ENCODE measurements at places on chromosomes 1 and 21. TPM values are rescaled to one million over a fixed set of nuclear protein-coding genes. Genes with fewer than 3 reads are reported as not detected.

Gene KLF17
- total RNA-seq = 0.08 TPM

Gene ZDHHC18
- total RNA-seq = 14.9 TPM

Gene SPATA46
- not detected for total RNA-seq

DNA sequence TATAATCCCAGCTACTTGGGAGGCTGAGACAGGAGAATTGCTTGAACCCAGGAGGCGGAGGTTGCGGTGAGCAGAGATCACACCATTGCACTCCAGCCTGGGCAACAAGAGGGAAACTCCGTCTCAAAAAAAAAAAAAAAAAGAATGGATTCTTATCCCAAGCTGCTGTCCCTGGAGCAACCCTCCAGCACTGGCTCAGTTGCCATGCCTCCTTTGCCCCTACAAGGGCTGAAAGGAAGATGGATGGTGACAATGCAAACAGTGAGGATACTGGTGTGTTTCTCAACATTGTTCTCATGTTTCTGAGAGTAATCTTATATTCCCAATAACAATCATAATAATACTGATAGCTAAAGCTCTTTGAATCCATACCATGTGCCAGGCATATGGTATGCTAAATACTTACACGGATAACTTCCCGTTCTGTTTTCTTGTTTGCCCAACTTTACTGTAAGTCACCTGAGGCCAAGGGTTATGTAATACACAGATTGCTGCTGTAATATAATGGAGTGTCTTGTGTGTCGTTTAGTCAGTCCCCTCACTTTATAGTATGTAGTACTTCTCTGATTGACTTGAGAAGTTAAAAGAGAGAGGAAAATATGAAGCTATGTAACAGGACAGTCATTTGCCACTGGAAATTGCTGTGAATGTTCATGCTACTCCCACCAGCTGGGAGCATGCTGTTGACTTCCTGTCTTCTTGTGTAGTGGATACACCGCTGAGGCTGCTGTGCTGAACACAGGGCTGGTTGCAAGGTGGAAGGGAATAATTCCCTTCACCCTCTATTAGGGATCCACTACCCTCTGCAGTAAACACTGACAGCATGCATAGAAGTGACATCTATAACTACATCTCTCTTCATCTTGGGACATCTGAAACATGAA lies 153.6 kb downstream of the CNIH3 start:
- no peak for DNase-seq
- no peaks in the 10 kb centered on the region for H3K36me3 ChIP-seq
- H3K27ac ChIP-seq = no peak overlapping the region
- H3K4me3 ChIP-seq = no peak overlapping the region
- H3K4me1 ChIP-seq = no peaks in the 10 kb centered on the region

DNA sequence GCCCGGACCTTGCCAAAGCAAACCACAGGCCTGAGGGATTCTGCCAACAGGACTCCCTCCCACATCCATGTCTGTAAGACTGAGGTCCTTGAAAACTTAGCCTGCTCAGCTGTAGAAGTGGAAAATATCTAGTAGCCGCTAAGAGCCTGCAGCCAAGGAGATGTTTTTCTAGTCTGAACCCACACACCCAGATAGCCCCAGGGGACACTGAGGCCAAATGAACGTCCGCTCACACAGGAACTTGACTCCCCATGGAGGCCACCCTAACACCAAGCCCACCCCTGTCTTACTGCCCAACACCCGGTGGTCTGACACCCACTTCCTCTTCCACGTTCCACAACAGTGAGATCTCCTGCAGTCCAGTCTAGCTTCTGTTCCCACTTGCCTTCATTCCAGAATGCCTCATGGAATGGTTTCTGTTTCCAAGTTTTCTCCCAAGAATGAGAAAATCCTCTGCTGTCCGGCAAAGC lies 174.8 kb downstream of the PLPP3 start:
- peaks cover 5% of the 10 kb centered on the region for H3K4me1 ChIP-seq
- no peaks in the 10 kb centered on the region for H3K36me3 ChIP-seq
- no peaks in the 10 kb centered on the region for H3K27me3 ChIP-seq
- H3K27ac ChIP-seq = no peak overlapping the region
- no peak overlapping the region for H3K4me3 ChIP-seq
- no peak for DNase-seq

- DNase-seq = no peak
- H3K36me3 ChIP-seq = no peaks in the 10 kb centered on the region
- no peak overlapping the region for H3K4me3 ChIP-seq
- no peak overlapping the region for H3K27ac ChIP-seq
Measured at GRCh38 chr1:2514863-2515762, 11.3 kb downstream of the PANK4 start.

DNA sequence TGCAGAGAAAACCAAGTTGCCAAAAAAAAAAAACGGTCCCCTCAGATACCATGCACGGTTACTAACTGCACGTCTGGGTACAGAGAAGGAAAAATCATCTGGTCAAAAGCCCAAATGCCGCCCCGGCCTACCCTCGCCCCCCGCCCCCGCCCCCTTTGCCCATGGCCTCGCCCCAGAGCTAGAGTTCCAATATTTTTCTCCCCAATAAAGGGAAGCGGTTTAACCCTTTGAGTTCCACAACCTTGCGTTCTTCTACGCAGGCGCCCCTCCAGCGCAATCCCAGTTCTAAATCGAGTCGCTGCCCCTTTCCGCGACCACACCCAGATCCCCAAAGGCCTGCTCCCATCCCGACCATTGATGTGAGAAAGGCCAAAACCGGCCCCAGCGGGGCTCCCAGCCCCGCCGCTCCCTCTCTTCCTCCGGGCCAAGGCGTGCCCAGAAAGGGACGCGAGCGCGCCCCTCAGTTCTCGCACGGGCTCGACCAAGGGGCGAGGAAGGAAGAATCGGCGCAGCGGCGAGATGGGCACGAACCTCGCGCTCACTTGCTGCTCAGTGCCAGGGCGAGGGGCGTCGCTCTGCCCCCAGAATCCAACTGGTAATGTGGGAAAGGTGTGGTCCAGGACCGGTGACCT lies 797 bp downstream of the WDR47 start:
- no peaks in the 10 kb centered on the region for H3K4me1 ChIP-seq
- H3K27ac ChIP-seq = peak overlapping the region; percentile 71
- peak; percentile 41 for DNase-seq
- H3K36me3 ChIP-seq = no peaks in the 10 kb centered on the region
- H3K4me3 ChIP-seq = peak overlapping the region; percentile 84

GRCh38 chr21:41932191-41932575 lies 21.6 kb downstream of the C2CD2 start:
- H3K27ac ChIP-seq = no peak overlapping the region
- H3K4me1 ChIP-seq = peaks cover 19% of the 10 kb centered on the region
- DNase-seq = peak; percentile 22
- no peaks in the 10 kb centered on the region for H3K36me3 ChIP-seq
- H3K27me3 ChIP-seq = no peaks in the 10 kb centered on the region
- H3K4me3 ChIP-seq = no peak overlapping the region

- no peaks in the 10 kb centered on the region for H3K27me3 ChIP-seq
- H3K27ac ChIP-seq = no peak overlapping the region
- no peaks in the 10 kb centered on the region for H3K36me3 ChIP-seq
- H3K4me3 ChIP-seq = no peak overlapping the region
- no peaks in the 10 kb centered on the region for H3K4me1 ChIP-seq
- no peak for DNase-seq
Measured at GRCh38 chr21:32333953-32334673, 35.5 kb downstream of the MRAP start.

GRCh38 chr1:56060906-56061305 lies 518.5 kb downstream of the PLPP3 start:
- peak overlapping the region; percentile 21 for H3K27ac ChIP-seq
- DNase-seq = peak; percentile 30
- peaks cover 16% of the 10 kb centered on the region for H3K4me1 ChIP-seq
- no peaks in the 10 kb centered on the region for H3K27me3 ChIP-seq
- H3K36me3 ChIP-seq = no peaks in the 10 kb centered on the region
- H3K4me3 ChIP-seq = no peak overlapping the region

- DNase-seq = no peak
- H3K36me3 ChIP-seq = no peaks in the 10 kb centered on the region
- no peaks in the 10 kb centered on the region for H3K4me1 ChIP-seq
- no peak overlapping the region for H3K4me3 ChIP-seq
- no peak overlapping the region for H3K27ac ChIP-seq
- H3K27me3 ChIP-seq = no peaks in the 10 kb centered on the region
Measured at GRCh38 chr21:44628707-44629391, 2.0 kb downstream of the KRTAP10-9 start.

DNA sequence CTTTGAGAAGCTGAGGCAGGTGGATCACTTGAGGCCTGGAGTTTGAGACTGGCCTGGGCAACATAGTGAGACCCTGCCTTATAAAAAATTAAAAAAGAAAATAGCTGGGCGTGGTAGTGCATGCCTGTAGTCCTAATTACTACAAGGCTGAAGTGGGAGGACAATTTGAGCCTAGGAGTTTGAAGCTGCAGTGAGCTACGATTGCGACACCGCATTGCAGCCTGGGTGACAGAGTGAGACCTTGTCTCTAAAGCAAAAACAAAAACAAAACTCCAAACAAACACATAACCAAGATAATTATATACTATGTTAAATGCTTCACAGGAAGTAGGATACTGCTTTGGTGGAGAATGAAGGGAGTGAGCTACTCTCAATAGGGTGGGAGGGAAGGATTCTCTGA lies 5.4 kb upstream of the PAFAH2 start:
- H3K4me1 ChIP-seq = peaks cover 6% of the 10 kb centered on the region
- H3K36me3 ChIP-seq = no peaks in the 10 kb centered on the region

DNA sequence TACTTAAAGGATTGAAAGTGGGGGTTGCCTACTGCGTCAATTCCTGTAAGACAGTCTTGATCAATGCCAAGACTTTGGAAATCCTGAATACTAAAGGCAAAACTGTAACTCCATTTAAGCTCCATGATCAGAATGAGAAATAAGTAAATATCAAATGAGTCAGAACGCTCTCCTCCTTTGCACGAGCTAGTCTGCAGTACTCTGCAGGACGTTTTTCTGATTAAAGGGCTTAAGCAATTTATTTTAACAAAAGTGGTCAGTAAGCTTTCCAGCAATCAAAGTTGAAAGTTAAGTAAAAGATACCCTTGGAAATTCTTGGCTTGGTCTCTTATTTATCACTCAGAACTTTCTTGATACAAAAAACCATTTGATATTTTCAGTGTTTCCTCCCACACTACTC lies 35.7 kb upstream of the ARHGAP29 start:
- H3K27ac ChIP-seq = no peak overlapping the region
- H3K4me1 ChIP-seq = no peaks in the 10 kb centered on the region
- H3K27me3 ChIP-seq = no peaks in the 10 kb centered on the region

- no peak overlapping the region for H3K27ac ChIP-seq
- no peaks in the 10 kb centered on the region for H3K27me3 ChIP-seq
- DNase-seq = no peak
- H3K4me3 ChIP-seq = no peak overlapping the region
- H3K36me3 ChIP-seq = no peaks in the 10 kb centered on the region
- H3K4me1 ChIP-seq = no peaks in the 10 kb centered on the region
Measured at GRCh38 chr1:114648503-114648902, 21.3 kb downstream of the DENND2C start.
